ENCODE measurements at places on chromosomes 2 and 18.

DNA sequence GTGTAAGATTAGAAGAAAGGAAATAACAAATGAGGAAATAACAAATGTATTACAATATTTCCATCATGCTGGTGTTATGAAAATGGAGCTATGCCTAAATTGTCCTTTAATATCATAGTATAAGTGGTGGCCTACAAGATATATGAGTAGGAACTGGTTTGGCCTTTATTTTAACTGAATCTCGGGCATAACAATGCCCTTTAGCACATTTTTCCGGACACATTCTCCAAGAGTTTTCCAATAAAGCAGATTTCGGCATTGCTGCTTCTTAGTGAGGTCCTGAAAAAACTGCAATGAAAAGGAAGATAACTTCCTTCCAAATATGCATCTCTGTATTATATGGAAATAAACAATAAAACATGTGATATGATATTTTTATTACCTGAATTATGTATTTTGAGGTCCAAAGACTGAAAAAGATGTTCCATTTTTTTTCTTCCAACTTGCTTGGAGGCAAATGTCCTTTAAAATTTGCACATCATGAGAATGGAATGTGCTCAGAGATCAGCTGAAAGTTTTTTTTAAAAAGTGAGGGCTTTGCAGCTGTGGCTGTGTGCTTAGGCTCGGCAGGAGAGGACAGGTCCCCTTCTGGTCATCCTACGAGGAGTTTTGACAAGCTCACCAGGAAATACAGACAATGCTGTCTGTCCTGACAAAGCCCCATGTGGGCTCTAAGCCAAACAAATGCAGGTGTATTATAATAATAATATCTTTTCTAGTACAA lies 132.3 kb upstream of the RND3 start:
- no peak for DNase-seq

GRCh38 chr2:88196490-88197087 lies 26.4 kb downstream of the THNSL2 start:
- DNase-seq, result no peak

DNA sequence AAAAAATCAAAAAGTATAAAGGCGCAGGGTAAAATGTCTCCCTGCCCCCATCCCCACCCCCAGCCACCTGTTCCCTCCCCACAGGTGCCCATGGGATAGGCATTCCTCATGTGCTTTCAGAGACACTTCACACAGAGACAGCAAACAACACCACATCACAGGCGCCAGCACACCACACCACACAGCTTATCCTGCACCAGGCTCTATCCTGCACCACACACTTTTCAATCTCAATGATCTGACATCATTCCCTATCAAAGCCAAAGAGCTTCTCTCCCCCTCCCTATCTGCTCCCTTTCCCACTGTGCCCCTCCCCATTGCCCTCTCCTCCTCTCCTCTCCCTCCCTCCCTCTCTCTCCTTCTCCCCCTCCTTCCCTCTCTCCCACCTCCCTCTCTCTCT lies 15.5 kb downstream of the FAM178B start:
- no peak for DNase-seq

DNA sequence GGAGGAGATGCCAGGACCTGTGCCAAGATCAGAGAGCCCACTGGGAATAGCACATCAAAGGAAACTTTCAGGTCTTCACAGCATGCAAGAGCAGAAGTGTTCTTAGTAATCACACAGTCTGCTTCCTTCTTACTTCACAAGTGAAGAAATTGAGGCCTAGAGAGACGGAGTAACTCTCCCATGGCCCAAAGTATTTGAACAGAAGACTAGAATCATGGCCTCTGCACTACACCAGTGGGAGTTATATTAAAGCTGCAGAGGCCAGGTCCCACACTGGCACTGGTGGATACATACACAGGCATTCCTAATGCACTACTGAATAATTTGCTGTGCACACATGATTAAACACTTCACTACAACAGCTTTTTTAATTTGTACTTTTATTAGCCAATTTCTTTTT lies 107.6 kb upstream of the RMP24 start:
- DNase-seq, result no peak

DNA sequence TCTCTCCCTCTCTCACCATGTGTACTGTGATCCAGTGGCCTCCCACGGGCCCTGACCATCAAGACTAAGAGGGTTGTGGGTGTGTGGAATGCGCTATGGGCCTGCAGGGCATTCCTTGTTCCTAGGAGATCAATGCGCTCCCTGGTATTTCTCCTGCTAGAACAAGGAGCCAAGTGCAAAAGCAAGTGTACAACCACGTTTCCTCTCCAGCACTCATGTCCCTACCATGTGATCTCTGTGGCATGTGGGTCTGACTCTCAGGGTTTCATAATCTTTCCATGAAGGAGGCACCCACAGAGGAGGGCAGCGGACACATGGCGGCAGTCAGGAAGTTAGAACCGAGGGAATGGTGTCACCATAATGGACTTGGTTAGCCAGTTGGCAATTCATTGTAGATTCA lies 91.4 kb downstream of the MAPK4 start:
- no peak for DNase-seq

Data from stimulated activated CD4-positive, alpha-beta T cell treated with anti-CD3 and anti-CD28 coated beads, Interleukin-15, amount 100 ng/mL, for 1 hour (primary cell).